Dorsolateral prefrontal cortex (tissue), 122 donors: ENCODE measurements at places on chromosomes 12 and 14. TPM values are rescaled to one million over a fixed set of nuclear protein-coding genes. Genes with fewer than 3 reads are reported as not detected.

Gene NPFF
- not detected for total RNA-seq

GRCh38 chr12:50568338-50569091 lies 63.7 kb downstream of the DIP2B start:
- DNase-seq, result no peak

GRCh38 chr14:100059438-100059781 lies 5.8 kb upstream of the EVL start:
- no peak for DNase-seq

DNA sequence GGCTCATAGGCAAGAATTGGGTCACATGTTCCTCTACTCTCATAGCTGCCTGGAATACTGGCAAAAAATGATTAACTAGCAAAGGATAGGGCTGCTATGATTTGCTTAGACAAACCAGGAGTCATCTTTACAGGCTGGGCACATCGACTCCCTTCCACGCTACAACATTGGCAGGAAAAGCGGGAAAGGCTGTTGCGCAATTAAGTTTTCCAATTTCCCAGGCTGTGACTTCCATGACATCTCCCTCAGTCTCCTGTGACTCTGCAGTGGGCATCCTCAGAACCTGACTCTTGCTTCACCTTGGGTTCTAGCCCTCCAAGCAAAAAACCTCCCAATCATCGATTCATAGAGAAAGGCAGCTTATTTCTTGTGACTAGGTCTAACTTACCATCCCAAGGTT lies 184.5 kb upstream of the E2F7 start:
- no peak for DNase-seq
